ENCODE measurements at places on chromosomes 2 and 18. TPM values are rescaled to one million over a fixed set of nuclear protein-coding genes. Genes with fewer than 3 reads are reported as not detected.

TBC1D8 gene
- total RNA-seq = 111 TPM

CSRNP3 gene
- 5.9 TPM for total RNA-seq

LYG2 gene
- not detected for total RNA-seq

LAMA3 gene
- total RNA-seq = 9.3 TPM

RTTN gene
- 20.1 TPM for total RNA-seq

ASIC4 gene
- not detected for total RNA-seq

VIT gene
- total RNA-seq = 2.6 TPM

HOXD12 gene
- not detected for total RNA-seq

IDH1 gene
- total RNA-seq = 28.7 TPM

UNC80 gene
- 1.8 TPM for total RNA-seq

UPP2 gene
- not detected for total RNA-seq

UGT1A4 gene
- total RNA-seq = not detected

UGT1A8 gene
- not detected for total RNA-seq

DNAJC5G gene
- total RNA-seq = 1.3 TPM

DLGAP1 gene
- total RNA-seq = 7.9 TPM

FAM117B gene
- 17.1 TPM for total RNA-seq

CROCC2 gene
- total RNA-seq = not detected

IL36RN gene
- not detected for total RNA-seq

UGT1A10 gene
- 0.52 TPM for total RNA-seq

VAMP5 gene
- 10.4 TPM for total RNA-seq

PAIP2B gene
- 18.5 TPM for total RNA-seq

ALPI gene
- total RNA-seq = not detected

IER3IP1 gene
- 5.6 TPM for total RNA-seq

RAB6D gene
- total RNA-seq = under 0.01 TPM

ITGAV gene
- 48.0 TPM for total RNA-seq

CPO gene
- not detected for total RNA-seq
